ENCODE measurements at places on chromosomes 3 and 15.

DNA sequence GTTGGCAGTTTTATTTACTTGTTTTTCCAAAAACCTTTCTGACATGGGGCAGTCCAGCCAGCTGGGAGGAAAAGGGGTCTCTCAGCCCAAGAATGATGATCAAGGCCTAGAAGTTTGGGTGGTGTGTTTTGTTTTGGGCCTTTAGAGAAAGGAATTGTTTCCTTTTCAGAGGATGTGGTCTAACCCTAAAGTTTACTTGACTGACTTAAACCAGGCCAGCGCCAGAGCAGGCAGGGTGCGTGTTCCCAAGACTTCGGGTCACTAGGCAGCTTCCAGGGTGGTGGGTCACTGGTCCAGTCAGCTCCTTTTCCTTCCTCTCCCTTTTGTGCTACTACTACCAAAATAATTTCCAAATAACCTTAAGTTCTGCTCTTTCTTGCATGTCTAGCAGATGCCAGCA, 4.9 kb downstream of the FLNB start:
- no peak for DNase-seq

- DNase-seq, result peak; percentile 50
Measured at GRCh38 chr3:188154014-188154808, at the start of gene LPP. TSS of gene LPP (plus strand) at chr3:188154157. CDS start at chr3:188406121, 251,964 bp downstream.

DNA sequence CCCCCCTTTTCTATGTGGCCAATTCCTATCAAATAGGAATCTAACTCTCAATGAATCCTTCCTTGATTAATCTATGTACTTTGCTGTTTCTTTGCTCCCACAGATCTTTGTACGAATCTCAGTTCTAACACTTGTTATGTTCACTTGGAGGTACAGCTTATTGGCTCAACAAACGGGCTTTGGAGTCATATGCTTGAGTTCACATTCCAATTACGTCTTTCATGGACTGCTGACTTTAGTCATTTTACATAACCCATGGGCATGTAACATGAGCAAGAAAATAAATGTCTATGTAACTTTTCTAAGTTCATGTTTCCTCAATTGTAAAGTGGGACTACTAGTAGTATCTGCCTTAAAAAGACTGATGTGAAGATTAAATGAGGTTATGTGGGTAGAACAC, 123.2 kb upstream of the TBC1D5 start:
- no peak for DNase-seq

DNA sequence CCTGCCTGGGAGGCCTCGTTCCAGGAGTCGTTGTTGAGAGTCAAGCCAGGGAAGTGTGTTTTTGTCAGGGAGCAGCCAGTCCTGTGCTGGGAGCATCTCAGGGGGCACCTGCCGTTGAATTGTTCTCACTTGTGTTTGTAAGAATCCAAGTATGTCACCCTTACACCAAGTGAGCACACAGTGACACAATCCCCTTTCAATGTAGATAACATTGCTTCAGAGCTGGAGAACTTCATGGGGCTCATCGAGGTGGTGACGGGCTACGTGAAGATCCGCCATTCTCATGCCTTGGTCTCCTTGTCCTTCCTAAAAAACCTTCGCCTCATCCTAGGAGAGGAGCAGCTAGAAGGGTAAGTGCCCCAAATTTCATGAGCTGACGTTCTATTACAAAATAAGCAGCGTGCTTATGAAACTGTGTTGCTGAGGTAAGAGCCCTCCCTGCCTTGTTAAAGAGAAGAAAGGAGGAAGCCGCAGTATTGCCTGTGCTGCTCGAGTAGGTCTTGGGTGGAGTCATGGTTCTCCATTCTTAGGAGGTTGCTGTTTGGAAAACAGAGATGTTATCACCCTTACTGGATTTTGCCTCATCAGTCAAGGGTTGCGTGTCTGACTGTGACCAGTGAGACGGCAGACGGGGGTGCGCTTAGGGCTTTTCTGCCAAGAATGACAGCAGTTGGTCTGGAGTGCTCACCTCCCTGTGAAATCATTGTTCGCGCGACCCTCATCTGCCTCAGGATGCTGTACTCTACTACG, 108.1 kb downstream of the PGPEP1L start:
- no peak for DNase-seq

DNA sequence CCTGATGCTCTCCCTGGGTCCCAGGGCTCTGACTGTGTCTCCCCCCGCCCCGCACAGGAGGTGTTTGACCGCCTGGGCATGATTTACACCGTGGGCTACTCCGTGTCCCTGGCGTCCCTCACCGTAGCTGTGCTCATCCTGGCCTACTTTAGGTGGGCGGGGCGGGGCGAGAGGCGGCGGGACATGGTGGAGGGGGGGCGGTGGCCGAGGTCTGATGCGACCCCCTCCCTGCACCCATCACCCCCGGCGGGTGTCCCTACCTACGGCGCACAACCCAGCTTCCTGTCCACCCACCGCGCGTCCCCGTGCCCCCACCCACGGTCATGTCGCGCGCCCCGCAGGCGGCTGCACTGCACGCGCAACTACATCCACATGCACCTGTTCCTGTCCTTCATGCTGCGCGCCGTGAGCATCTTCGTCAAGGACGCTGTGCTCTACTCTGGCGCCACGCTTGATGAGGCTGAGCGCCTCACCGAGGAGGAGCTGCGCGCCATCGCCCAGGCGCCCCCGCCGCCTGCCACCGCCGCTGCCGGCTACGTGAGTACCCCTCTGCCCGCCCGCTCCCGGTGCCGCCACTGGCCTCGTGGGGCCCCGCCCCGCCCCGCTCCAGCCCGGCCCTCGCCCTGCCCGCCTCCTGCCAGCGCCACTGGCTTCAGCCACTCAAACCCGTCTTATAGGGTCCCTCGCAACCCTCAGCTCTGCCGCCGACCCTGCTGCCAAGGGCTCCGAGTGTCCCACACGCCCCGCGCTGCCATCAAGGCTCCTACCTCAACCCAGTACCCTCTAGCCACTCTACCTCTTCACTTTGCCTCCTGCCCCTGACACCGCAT, 21.0 kb downstream of the PTH1R start:
- no peak for DNase-seq

DNA sequence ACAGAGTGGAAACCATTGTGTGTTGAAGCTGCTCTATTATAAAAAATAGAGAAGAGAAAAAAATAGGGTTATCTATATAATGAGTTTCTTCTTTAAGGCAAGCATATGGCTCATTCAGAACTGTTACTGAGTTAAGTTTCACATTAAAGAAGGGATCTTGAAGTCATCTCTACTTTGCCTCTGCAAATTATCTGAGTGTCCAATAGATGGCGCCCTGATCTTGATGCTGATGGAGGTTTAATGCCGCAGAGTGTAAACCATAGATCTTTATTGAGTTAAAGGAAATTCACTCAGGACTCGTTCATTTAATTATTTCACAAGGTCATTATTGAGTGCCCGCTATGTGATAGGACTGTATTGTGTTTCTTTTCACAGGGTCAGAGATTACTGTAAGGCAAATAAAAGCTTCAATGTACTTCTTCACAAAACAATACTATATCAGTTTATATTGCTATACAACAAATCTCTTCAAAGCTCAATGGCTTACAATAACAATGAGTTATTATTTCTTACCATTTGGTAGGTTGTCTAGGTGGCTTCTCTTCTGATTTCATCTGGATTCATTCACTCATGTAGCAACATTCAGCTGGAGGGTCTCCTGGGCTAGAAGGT, 171.4 kb downstream of the NSUN3 start:
- peak; percentile 13 for DNase-seq

DNA sequence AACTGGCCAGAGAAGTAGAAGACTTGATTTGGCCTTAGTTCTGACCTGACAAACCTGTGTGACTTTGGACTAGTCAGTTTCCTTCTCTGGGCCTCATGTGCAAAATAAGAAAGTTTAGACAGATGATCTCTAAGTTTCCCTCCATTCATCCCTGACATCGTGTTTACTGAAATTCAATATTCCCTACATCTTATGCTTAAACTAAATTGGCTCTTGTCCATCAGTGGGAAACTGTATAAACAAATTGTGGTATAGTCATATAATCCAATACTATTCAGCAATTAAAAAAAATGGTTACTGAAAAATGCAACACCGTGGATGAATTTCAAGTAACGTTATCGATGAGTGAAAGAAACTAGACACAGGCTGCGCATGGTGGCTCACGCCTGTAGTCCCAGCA, 64.4 kb upstream of the HRH1 start:
- DNase-seq, result no peak

DNA sequence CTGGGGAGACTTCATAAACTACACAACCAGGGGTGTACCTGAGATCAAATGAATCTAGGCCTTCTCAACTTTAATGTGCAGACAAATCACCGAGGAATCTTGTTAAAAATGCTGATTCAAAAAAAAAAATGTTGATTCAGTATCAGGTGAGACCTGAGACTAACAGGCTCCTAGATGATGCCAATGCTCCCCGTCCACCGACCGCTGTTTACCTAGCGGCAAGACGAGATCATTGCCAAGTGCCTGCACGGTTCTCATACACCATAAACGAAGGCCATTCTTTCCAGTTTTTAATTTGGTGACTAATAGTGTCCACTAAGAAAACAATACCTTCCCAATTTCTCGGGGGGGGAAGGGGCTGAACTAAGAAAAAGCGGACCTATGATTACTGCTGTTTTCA, 2.5 kb upstream of the FSIP1 start:
- no peak for DNase-seq

Measured in right renal pelvis (tissue), 4 donors.